ENCODE measurements at places on chromosomes 3 and 15.

- no peak for DNase-seq
These were observed 280.3 kb downstream of the ZPLD1 start for GRCh38 chr3:102715030-102715697.

GRCh38 chr3:38165722-38166387 lies 518 bp downstream of the OXSR1 start:
- no peak for DNase-seq

DNA sequence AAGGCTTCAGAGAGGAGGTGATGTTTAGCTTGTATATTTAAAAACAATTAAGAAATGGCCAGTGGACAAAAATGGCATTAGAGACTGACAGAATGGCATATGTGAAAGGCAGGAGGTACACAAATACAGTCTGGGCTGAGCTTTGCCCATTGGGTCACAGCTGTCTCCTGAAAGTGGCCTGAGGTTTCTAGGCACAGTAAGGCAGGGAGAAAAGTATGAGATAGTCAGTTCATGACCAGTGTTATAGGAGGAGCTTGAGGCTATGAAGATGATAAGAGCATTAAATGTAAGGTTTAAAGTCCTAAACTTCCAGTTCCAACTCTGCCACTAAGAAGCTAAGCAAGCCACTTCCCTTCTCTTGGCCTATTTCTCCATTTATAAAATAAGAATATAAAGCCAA lies 111.2 kb upstream of the SETMAR start:
- no peak for DNase-seq

- DNase-seq = no peak
These were observed 5.4 kb downstream of the CRYGS start for GRCh38 chr3:186538779-186539178.

DNA sequence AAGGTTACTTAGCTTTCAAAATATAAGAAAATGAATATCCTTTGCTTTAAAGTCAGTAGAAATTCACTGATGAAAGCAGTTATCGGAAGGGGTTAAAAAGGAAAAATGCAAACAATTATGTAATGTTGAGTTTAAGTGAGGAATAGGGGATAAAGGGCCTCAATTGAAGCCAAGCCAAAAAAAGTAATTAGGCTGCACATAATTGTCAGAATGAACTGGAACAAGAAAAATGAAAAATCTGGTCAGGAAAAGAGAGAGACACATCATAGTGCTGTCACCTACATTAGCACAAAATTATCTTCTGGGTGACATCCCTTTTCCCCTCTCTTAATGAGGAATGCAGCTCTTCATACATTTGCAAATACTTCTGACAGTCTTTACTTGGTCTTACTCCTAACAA lies 48.8 kb upstream of the PIK3R4 start:
- no peak for DNase-seq

DNA sequence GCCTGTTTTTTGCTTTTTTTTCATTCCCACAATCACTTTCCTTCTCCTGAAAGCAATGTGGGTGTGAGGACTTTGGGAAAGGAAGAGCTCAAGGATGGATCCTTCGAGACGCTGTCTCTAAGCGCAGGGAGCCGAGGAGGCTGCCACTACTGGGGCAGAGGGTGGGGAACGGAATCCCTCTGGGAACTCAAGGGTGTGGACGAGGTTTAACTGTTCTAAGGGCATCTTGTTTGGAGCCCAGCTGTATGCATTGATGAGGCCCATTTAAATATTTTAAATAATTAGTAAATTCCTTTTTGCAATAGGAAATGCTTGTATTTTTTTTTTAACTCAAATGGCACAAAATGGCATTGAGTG lies 124.4 kb upstream of the MEF2A start:
- no peak for DNase-seq

DNA sequence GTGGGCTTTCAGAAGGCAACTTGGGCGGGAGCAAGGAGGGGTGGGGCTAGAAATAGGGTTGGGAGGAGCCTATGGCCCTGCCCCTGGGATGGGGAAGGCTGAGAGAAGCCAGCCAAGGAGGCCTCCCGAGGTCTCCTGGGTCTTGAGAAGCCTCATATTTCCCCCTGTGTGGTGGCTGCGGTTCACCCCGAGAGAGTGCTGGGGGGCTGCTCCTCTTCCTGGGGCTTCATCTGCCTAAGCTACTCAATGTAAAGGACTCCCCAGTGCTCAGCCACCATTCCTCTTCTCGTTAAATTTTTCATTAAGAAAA lies 174.3 kb downstream of the SMAD6 start:
- DNase-seq = no peak

GRCh38 chr3:15983232-15983631 lies 185.5 kb upstream of the ANKRD28 start:
- DNase-seq = no peak

- DNase-seq = no peak
These were observed 311.0 kb downstream of the WDR72 start for GRCh38 chr15:53448232-53449015.

- DNase-seq = no peak
These were observed 17.5 kb upstream of the RAD18 start for GRCh38 chr3:8980756-8981257.

- DNase-seq = no peak
These were observed 11.0 kb downstream of the NDUFB5 start for GRCh38 chr3:179615458-179616173.

GRCh38 chr3:53478921-53479664 lies 15.3 kb upstream of the CACNA1D start:
- no peak for DNase-seq

DNA sequence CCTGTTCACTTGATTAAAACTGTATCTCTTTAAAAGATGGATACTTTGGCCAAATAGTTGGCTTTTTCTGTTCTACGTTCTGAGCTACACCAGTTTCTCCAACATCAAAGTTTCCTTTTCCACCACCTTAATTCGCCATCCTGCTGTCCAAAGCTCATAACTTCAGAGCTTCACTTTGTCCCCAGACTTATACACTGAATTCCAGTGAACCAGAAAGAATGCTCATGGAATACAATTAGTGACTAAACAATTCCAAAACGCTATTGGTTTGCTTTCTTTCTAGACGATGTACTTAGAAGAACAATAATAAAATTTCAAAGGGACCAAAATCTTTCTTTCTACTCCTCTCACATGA lies 23.2 kb downstream of the GPR15 start:
- no peak for DNase-seq

GRCh38 chr3:139427283-139428060 lies 38.0 kb upstream of the COPB2 start:
- no peak for DNase-seq

GRCh38 chr3:30286007-30286669 lies 320.3 kb upstream of the TGFBR2 start:
- DNase-seq = no peak
